ENCODE measurements at places on chromosomes 12 and 14.
A peak's percentile ranks its signal among the peaks of the same experiment; 100 is the strongest.

DNA sequence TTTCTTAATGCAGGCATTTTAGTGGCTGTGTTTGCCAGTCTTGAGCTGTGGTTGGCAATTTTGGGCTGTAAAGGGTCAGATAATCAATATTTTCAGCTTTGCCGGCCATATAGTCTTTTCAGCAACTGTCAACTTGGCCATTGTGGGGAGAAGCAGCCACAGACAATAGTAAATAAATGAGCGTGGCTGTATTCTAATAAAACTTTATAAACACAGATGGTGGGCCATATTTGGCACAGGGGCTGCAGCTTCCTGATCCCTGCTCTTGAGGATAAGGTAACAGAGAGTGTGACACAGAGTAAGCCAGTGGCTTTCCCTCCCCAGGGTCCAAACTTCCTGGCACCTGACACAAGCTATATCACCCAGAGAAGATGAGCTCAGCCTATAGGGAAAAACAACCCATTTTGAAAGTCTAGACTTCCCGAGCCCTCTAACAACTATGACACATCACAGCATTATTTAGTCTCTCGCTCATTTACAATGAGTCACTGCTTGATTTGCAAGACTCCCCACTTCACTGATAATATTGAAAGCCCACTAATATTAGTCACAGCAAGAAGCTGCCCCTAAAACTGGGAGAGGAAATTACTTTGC lies 163.1 kb upstream of the TMPO start:
- DNase-seq = no peak

GRCh38 chr12:62123721-62124203 lies 136.4 kb upstream of the USP15 start:
- DNase-seq = peak; percentile 52

DNA sequence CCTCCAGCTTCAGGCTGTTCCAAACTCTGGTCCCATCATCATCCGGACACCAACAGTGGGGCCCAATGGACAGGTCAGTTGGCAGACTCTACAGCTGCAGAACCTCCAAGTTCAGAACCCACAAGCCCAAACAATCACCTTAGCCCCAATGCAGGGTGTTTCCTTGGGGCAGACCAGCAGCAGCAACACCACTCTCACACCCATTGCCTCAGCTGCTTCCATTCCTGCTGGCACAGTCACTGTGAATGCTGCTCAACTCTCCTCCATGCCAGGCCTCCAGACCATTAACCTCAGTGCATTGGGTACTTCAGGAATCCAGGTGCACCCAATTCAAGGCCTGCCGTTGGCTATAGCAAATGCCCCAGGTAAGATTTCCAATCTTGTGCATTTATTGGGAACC lies 3.3 kb downstream of the SP1 start:
- DNase-seq = no peak

GRCh38 chr12:106709068-106709511 lies 65.4 kb upstream of the RIC8B start:
- no peak for DNase-seq

DNA sequence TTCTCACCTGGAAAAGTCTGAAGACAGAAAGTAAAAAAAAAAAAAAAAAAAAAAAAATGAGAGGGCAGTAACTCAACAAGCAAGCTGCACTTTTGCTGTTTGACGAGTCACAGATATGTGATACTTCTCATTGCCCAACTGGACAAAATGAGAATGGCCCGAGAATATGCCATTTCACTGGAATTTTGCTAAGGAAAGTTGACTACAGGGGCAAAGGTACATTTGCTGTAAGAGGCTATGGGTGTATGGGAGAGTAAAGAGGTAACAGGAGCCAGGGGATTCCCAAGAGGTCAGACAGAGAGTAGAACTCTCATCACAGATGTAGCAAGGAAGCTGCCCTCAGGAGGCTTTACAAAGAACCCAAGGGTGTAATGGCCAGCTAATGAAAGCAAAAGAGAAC lies 22.9 kb downstream of the KIF21A start:
- no peak for DNase-seq

DNA sequence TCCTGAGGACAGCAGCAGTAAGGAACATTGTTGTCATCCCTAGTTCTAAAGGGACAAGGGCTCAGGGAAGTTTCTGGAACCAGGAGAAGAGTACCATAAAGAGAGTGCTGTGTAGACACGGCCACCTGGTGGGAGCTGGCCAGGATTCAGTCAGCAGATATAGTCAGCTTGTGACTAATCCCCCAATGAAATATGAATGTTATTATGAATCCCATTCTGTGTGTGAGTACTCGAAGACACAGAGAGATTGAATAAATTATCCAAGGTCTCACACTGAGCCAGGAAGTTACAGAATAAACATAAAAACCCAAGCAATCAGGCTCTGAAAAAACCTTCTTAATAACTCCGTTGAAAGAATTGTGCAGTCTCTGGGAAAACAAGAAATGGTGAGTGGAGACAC lies 1359.5 kb downstream of the AACS start:
- DNase-seq = no peak

- DNase-seq = no peak
These were observed 1.4 kb downstream of the ASIC1 start for GRCh38 chr12:50058743-50059312.

- no peak for DNase-seq
These were observed 246.4 kb downstream of the SOX5 start for GRCh38 chr12:23703051-23703450.

DNA sequence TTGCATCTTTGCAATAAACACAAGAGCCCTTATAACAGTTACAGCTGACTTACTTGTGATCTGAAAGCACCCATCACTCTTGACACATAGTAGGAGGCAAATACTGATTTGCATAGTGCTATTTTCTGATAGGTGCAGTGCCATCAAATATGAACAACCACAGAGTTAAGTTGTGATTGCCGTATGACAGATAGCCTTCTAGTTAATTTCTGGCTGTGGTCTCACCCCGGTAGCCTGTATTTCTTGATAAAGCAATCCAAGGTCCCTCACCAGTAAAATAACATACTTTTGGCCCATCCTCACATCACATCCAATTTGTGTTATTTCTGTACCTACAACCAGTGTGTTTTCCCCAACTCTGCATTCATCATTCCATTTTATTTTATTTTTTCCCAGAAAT lies 23.3 kb upstream of the STYK1 start:
- no peak for DNase-seq

- no peak for DNase-seq
These were observed 59.2 kb upstream of the TSPAN8 start for GRCh38 chr12:71216725-71217579.

DNA sequence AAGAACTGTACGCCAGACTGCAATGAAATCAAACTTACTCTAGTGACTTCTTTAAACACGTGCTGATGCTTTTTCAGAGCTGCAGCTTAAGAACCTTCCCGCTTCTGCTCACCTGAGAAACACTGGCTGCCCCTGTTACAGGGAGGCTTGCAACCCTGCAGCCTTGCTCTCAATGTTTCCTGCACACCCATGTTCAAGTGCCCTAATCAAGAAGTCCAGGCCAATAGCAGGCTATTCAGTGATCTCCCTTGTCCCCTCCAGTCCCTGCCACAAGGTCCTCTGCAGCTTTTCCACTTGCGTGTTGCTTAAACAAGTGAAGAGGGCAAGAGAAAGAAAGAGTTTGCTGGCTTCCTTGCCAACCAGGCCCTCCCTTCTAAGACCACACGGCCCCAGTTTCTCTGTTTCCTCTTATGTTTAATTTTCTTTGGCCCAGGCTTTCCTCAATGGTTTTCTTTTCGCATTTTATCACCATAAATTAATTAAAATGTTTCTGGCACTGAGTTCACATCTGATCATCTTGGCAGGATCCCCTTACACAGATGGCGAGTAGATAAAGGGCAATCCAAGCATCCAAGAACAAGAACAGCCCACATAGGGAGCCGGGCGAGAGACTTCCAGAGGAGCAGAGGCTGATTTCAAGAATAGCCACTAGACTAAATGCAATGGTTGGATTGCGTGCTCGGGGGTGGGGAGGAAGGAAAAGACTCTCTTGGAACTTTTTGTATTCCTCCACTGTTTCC lies 82.3 kb upstream of the CDKN3 start:
- no peak for DNase-seq

DNA sequence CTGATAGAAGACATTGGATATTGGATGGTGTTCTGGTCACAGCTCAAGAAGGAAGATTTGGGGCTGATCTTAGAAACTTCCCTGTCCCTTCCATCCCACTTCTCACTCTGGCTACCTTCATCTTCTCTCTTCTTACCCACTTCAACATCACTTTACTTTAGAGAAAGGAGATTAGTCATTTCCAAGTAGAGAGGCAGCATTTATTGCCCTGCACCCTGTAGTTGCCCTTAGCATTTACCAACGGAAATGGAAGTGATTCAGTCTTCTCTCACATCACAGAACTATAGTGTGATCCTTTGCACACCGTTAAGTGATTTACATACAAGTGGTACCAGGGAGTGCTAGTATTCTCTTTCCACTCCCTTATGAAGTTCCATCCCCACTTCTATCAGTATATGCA lies 52.4 kb downstream of the PHLDA1 start:
- DNase-seq = peak; percentile 57

DNA sequence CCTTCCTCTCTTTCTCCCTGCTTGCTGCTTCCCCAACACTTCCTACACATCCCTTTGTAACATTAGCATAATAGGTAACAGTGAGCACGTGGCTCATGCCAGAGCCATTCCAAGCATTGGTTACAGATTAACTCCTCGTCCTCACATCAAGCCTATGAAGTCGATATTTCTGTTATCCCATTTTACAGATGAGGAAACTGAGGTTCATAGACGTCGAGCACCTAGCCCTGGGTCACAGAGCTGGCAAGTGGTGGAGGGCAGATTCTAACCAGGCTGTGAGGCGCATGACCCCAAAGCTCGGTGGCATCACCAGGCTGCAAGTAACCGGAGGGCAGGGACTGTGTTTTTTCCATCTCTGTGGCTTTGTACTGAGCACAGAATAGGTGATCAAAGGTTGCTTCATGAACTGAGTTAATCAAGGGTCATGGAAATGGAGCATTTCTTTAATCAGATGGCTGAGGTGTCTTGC lies 5.7 kb upstream of the SERPINA1 start:
- no peak for DNase-seq

DNA sequence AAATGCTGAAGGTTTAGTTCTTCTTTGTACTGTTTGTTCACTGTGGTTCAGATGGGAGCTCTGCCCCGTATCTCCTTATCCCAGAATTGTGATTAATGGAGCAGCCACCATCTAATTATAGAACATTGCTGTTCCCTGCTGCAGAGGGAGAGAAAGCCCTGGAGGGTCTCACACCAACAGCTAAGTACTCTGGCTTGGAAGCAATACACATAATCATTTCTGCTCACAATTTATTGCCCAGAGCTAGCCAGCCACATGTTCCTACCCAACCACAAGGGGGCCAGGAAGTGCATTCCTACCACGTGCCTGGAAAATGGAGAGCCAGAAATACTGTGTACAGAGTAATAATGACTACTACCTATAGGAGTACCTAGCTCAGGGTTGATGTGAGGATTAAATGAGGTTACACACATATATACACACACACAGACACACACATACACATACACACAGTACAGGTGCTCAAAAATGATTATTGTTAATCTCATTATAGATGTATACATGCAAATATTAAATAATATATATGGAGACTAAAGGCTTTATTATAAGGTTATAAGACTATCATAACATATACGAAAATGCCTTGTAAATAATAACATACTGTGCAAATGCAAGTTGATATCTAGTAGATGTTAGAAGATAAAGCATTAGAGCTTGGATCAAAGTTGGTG lies 22.3 kb downstream of the MSRB3 start:
- DNase-seq = no peak

- DNase-seq = no peak
These were observed 6.2 kb downstream of the CHURC1 start for GRCh38 chr14:64920465-64920864.

- DNase-seq = no peak
These were observed 44.3 kb upstream of the TRIM9 start for GRCh38 chr14:51139121-51139681.

DNA sequence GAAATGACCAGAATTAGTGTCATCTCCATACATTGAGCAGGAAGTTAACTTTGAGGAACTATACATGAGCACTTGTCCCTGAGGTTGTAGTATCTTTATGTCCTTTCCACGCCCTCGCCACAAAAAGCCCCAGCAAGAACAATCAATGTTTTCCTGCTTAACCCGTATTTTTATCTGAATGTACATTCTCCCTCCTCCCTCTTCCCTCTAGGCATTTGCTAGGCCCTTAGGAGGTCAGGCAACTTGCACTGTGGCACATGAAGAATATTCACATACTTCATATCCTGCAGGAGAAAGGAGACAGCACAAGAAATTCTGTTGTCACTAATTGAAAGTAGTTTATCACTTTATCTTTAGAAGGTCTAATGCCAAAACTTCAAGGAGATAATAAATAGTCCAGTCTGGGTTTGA lies 18.1 kb upstream of the DUSP6 start:
- no peak for DNase-seq

- DNase-seq = no peak
These were observed 37.5 kb downstream of the WDR20 start for GRCh38 chr14:102177161-102177560.

DNA sequence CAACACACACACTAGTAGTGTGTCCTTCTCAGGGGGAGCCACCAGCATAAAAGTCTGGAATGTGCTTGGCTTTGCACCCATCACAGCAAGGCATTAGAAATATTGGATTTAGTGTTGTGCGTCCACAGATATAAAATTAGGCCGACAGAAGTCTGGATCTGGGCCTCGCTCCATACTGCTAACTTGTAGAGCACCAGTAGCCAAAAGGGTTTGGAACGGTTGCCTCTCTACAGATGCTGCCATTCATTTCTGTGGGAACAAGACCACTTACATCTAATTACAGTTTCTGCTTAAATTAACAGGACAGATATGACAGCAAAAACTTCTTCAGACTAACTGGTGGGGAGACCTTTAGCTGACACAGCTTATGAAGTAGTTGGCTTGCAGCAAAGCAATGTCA lies 94.2 kb downstream of the EXOC5 start:
- DNase-seq = no peak

- DNase-seq = no peak
These were observed 27.2 kb upstream of the NT5DC3 start for GRCh38 chr12:103868215-103868614.

DNA sequence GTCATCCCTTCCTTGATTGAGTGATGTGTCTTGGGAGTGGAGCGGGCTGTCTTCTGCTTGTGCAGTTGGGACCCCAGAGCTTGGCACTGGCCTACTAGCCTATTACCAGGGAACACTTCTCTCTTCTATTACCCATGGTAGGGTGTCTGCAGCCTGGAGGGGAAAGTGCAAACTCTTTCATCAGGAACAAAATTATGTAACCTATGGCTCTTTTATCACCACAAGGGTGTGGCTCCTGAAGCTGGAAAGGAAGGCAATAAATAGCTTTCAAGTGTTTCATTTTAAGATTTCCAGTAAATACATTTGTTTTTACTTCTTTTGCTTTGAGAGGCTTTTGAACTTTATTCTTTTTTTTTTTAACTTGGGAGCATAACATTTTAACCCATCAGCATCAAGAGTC lies 349.7 kb upstream of the FAR2 start:
- DNase-seq = no peak

- no peak for DNase-seq
These were observed 864.0 kb downstream of the TMEM121 start for GRCh38 chr14:106390401-106390800.

DNA sequence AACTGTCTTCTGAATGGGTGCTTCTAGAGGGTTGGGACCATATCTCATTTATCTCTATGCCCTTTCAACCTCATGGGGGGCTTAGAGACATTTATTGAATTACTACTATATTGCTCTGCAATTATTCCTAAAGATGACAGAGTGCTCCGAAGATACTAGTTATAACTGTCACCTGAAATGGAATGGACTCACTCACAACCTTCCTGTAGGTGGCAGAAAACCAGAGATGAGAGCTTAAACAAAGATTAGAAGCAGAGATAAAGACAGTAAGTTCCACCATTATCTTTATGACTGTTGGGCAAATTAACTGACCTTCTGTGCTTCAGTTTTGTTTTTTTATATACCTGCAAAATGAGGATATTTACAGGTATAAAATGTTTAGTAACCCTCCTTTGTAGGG lies 31.5 kb upstream of the GTF2A1 start:
- DNase-seq = no peak
